ENCODE measurements at places on chromosomes 2 and 18. TPM values are rescaled to one million over a fixed set of nuclear protein-coding genes. Genes with fewer than 3 reads are reported as not detected.

DNA sequence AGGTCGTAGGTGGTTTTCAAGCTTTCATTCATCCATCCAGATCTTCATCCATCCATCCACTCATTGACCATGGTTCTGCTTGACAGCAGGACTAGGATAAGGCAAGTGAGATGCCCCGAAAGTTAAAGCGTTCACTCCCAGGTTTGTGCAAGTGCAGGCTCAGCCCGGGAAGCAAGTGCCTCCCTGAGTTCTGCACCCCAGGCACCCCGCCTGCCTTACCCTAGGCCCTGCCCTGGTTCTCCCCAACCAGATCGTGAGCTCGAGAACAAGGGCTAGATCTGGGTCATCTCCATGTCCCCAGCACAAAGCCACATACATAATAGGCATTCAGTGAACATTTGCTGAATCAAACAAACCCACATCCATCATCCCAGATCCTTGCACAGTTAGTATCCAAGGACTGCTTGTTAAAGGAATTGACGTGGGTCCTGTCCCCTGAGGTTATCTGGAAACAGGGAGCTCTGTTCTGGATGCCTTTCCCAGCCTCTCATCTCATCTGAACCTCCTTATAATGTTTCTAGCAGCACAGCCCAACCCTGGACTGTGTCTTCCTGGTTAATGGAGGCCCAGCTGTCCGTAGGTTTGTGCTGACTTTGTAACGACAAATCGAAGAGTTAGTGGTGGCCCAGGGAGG is 116.1 kb upstream of the GPC1 start:
- no peak for DNase-seq

The KCNG3 gene
- 0.71 TPM for total RNA-seq

The HOXD8 gene
- total RNA-seq: 0.87 TPM

The INHA gene
- 1.7 TPM for total RNA-seq
